Thoracic aorta (tissue), 2 donors: ENCODE measurements at places on chromosomes 13 and 19. TPM values are rescaled to one million over a fixed set of nuclear protein-coding genes. Genes with fewer than 3 reads are reported as not detected.

Gene SLC17A7
- total RNA-seq: 0.54 TPM

Gene CERS4
- 21.9 TPM for total RNA-seq

Gene IZUMO4
- total RNA-seq: 3.1 TPM

Gene NPAS1
- 0.68 TPM for total RNA-seq

DNA sequence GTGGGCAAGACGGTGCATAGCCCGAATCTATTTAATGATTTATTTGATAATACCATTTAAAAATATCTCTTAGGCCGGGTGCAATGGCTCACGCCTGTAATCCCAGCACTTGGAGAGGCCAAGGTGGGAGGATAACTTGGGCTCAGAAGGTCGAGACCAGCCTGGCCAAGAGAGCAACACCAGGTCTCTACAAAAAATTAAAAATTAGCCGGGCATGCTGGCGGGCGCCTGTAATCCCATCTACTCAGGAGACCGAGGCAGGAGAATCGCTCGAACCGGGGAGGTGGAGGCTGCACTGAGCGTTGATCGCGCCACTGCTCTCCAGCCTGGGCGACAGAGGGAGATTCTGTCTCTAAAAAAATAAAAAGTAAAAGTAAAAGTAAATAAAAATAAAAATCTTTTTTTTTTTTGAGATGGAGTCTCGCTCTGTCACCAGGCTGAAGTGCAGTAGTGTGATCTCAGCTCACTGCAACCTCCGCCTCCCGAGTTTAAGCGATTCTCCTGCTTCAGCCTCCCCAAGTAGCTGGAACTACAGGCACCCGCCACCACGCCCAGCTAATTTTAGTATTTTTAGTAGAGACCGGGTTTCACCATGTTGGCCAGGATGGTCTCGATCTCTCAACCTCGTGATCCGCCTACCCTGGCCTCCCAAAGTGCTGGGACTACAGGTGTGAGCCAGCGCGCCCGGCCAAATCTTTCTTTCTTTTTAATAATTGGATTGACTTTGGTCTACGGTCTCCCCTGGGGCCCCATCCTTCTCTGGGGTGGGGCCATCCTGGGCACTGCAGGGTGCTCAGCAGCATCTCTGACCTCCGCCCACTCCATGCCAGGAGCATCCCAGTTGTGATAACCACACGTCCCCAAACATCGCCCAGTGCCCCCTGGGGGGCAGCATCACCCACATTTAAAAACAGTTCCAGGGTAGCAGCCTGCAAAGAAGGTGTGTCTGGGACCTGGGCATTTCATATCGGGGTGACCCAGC lies 90.7 kb downstream of the GNG7 start:
- no peak for DNase-seq

GRCh38 chr19:51020988-51021651 lies 1.6 kb upstream of the KLK10 start:
- DNase-seq: no peak

DNA sequence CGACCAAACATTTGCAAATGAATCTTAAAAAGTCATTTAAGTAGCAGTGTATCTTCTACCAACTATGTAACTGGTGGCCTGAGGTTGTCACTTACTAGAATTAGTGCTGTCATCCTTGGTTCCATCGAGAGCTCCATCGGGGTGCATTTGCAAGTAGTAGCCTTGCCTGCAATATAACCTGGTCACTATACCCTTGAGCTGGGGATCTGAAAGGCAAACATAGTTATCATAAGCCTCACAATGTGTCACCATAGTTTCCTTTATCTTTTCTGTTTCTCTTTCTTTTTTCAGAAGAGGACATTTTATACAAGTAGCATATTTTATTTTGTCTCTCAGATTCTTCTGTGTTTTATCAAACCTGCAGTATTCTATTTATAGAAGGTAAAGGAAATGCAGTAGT lies 422.6 kb downstream of the ITGBL1 start:
- no peak for DNase-seq

DNA sequence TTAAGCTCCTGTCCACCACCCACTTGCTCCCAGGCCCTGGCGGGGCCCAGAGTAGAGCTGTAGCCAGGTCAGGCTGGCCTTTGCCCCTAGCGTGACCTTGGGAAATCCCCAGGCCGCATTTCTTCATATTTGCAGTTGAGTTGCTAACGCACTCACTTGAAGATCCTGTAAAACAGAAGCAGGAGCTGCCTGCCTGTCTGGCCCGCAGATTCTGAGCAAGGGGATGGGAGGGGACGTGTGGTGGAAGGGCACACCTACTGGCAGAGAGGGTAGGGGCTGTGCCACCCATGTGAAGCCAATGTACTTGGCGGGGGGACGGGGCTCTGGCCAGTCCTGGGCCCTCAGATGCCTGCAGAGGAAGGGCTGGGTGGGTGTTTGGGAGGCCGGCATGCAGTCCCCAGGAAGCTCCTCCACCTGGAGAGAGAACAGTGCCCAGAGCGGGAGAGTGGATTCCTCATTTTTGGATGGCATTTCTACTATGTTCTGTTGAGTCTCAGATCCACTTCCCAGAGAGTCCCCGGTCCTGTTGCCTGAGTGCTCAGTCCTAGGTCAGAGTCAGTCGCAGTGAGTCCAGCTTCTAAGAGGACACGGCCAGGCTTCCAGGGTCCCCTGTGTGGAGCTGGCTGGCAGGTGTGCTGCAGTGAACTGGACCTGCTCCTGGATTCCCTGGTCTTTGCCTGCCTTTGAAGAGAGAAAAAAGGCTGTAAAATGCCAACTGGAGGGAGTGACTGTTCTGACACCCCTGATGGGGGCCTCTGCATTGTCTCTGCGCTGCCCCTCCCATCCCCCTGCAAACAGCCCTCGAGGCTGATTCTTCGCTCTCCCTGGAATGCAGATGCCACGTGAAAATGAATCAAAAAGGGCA lies 62.9 kb downstream of the GGACT start:
- no peak for DNase-seq
